ENCODE measurements at places on chromosomes 4 and X.
A peak's percentile ranks its signal among the peaks of the same experiment; 100 is the strongest.

- DNase-seq: peak; percentile 28
These were observed 36.6 kb downstream of the ANAPC10 start for GRCh38 chr4:145061318-145061920.

- no peak for DNase-seq
These were observed 204.8 kb downstream of the CFAP299 start for GRCh38 chr4:80540349-80540748.

DNA sequence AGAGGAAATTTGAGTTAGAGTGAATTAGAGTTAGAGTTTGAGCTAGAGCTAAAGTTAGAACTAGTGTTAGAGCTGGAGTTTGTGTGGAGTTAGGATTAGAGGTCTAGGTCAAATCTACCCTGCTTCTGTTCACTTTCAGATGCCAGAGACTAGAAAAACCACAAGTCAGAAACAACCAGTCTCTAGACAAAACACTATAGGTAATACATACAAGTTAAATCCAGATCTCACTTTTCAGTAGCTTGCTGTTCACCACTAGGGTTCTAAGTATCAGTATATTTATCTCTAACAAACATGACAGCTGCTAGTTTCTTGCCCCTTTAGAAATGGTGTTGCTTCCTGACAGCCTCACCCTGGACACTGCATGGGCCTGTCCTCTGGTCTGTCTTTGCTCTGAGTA, 300.7 kb downstream of the ARAP2 start:
- DNase-seq: no peak

DNA sequence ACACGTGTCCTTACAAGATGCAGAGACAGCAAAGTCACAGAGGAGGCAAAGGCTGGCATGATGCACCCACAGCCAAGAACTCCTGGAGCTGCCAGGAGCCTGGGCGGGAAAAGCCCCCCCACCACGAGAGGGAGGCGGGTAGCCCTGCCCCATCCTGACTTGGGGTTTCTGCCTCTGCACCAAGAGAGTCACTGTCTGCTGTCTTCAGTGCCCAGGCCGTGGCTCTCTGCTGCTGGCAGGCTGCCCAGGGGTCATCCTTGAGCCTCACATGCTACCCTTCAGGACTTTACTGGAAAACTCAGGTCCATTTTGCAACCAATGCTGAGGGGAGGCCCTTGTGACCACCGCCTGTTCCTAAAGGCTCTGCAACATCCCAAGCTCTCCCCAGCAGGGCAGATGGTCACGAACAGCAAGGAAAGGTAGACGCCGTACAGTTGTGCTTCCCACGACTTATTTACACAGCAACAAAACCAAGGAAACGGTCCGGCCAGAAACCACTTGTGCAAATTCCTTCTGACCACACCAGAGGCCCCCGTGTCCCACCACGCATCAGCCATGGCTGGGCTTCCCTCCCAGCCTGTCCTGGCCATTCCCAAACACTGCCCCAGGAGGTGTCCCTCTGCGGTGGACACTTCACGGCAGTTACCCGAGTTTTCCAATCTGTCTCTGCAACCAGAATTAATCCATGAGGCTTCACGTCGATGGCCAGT, 56.9 kb downstream of the ACOX3 start:
- DNase-seq: peak; percentile 18

DNA sequence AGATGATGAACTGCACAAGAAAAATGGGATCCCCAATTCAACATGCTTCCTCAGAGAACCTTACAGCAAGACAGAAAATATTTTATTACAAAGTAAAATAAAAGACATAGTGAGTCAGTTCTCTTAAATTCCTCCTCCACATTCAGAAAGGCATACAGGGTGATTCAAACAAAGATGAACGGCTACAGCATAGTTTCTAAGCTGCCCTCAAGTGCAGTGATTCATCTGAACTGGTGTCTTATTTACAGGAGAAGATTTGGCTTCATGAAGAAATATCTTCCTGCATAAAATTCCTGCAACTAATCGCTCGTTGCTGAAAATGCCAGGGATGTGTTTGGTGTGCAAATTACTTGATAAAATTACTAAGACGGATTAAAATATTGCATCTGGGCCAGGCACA, 103.6 kb downstream of the PRKX start:
- DNase-seq: no peak

DNA sequence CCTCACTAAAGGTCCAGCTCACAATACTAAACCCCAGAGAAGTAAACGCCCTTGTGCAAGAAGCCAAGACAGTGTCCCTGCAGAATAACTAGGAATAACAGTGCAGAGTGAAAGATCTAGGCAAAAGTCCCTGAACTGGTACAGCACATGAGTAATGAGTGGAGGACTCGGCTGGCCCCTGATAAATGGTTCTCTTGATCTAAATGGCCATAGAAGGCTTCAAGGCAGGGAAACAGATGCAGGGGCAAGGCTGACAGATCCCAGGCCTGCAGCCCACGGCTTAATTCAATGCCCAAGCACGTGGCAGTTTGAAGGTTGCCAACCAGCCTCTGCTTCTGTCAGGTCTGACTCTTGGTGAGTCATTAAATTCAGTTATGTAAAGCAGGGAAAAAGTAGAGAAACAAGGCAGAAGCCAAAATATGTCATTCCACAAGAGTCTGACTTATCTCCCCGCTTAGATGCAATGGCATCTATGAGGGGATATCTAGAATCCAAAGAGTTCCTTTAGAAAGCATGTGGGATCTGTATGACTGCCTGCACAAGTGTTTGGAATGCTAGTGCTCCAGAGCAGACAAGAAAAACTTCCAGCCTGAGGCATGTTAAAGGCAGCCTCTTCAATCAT, 121.3 kb downstream of the PRDM5 start:
- no peak for DNase-seq

- DNase-seq: no peak
These were observed 21.5 kb downstream of the CXCL8 start for GRCh38 chr4:73761856-73762255.

- DNase-seq: no peak
These were observed 51.9 kb downstream of the CC2D2A start for GRCh38 chr4:15521442-15522039.

DNA sequence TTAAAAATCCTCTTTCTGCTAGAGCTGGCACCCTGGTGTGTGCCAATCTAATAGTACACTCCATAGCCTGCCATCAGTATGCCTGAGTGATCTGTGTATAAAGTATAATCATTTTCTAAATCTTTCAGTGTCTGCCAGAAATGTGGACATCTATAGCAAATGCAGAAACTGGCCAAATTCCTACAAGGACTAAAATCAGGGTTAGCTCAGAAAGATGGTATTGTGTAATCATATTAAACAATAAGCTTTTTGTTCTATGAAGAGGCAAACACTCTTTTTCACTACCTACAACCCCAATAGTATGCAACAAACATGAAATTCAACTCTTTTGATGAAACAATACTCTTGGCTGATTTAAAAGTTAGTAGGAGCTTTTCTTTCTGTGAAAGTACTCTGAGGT, 7.7 kb upstream of the TXLNG start:
- no peak for DNase-seq

DNA sequence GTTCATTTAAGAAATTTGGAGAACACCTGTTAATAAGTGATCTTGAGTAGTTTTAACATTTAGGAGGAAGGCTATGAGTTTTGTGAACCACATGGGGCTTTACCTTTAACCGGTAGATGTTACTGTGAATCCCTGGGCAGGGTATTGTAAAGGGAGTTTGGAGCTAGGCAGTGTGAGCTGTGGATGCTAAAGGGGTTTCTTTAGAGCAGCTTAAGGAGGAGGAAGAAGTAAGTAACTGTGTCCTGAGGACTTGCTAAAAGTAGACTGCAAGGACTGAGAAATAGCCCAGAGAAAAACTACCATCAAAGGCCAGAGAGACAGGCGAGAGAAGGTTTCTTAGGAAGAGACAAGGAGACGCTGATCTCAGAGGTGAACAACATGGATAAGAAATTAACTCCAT, 5.6 kb downstream of the RHOH start:
- no peak for DNase-seq

GRCh38 chr4:179145746-179146525, 1703.7 kb upstream of the AGA start:
- no peak for DNase-seq

- no peak for DNase-seq
These were observed 13.1 kb upstream of the SLC9B1 start for GRCh38 chr4:103032574-103032973.

GRCh38 chr4:54743562-54743961, 85.8 kb downstream of the KIT start:
- DNase-seq: no peak

GRCh38 chr4:64598066-64598465, 188.8 kb upstream of the TECRL start:
- DNase-seq: no peak

DNA sequence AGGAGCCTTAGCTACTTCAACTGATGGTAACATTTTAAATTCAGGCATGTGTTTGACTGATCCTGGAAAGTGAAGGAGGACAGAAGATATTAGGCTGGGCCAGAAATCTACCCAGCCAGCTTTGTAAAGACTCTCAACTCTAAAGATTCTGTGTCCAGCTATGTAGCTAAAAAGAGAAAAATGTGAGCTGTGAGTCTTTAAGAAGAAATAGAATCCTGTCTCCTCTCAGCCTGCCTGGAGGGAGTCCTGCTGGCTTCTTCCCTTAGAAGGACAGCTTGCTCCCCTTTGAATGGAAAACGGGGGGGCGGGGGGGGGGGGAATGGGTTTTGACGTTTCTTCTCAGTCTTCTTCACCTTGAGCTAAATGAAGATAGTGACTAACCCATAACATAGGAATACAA, 54.3 kb upstream of the INTU start:
- no peak for DNase-seq

DNA sequence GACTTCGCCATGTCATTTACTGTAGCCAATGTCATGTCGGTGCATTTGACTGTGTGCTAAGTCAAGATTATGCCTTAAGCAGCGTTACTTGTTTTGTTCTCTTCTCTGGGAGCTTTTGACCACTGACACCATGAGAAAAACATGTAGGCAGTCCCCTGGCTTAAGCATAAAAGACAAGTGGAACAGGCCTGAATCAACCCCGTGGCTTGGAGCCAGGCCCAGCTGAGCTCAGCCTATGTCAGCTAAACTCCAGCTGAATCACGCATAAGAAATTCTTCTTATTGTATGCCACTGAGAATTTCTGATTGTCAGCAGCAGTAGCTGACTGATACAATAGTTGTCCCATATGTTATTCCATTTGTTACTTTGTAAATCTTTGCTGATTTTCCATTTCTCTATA, 261.9 kb downstream of the CBLL2 start:
- no peak for DNase-seq

DNA sequence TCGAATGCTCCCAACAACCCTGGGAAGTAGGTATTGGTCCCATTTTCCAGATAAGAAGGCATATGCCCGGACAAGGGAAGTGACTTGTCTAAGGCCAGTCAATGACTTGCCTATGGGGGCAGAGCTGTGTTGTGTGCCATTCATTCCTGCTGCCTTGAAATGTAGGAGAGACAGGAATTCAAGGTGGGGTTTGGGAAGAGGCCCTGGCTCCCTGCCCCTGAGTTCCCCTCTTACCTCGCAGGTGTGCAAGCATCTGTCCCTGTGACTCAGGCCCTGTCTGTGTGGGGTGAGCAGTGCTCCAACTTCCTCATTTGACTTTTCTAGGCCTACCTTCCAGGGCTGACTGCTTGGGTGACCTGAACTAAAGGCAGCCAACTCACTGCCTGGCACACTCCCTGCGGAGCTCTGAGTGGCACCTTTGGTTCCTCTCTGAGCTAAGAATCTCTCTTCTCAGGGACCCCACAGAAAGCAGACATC, 5.1 kb downstream of the EFNB1 start:
- DNase-seq: no peak

- no peak for DNase-seq
These were observed 40.7 kb downstream of the ANXA3 start for GRCh38 chr4:78592088-78592783.

DNA sequence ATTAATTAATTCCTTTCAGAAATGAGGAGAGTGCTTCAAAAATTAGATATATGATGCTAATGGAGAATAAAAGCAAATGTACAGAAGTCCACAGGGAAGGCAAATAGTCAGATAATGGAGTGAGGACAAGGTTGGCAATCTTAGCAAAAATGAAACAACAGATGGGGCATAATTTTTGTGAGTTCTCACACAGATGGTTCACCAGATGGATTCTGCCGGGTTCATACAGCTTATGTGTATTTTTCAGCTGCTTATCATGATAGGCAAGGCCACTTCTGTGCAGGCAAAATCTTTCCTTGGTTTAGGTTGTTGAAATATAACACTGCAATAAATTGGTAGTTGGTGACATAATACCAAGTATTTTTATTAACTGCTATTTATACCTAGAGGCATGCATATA, 1539.0 kb upstream of the IGFBP7 start:
- DNase-seq: no peak

- DNase-seq: no peak
These were observed 3.2 kb downstream of the KLHL2 start for GRCh38 chr4:165210566-165210965.

GRCh38 chr4:5032813-5033212, 13.6 kb upstream of the CYTL1 start:
- no peak for DNase-seq

- no peak for DNase-seq
These were observed 263.8 kb upstream of the LCORL start for GRCh38 chr4:18285357-18285756.

DNA sequence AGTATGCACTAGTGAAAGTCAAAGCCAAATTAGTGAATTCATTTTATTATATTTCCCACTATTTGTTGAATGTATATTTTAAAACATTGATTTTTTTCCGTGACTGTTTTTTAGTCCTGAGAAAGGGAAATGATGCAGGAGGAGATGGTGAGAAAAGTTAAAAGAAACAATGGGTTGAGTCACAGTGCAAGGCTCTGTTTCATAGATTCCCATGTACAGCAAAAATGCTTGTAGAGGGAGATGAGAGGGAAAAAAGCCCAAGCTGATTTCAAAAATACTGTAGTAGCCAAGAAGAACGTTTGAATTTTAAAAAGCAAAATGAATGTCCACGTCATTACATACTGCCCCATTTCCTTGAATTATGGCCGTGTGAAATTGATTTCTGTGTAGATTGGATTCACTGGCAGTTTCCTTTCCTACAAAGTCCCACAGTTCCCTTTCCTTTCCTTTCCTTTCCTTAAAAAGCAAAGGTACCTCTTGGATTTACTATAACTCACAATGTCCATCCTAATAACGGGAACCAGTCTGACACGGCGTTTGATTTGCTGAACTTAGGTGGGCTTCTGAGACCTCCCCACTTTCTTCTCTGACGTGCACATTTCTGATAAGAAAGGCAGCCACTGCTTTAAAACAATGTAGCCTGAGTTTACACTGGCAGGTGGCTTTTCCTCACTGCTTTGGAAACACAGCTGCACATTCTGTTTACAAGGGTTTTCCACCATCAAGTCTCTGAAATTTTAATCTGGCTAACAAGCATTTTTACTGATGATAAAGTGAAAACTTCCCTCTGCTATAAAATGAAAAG, 63.7 kb downstream of the SPCS3 start:
- no peak for DNase-seq

GRCh38 chr4:33054656-33055196, 2334.6 kb downstream of the PCDH7 start:
- DNase-seq: no peak

DNA sequence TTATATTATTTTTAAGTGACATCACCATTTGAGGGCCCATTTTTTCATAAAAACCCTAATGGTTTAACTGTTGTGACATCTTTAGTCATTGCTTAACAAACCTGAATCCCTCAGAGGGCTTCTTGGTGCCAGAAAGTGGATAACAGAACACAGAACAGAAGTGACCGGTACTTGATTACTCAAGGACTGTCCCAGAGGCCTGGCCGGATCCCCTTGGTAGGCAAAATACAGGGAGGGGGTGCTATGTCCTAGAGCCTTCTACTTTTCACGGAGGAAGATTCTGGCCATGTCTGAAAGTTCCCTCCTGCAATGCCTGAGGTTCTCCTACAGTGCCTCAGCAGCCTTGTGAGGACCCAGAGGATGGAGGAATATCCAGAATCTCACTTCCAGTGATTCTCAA, 94.3 kb upstream of the DCLK2 start:
- DNase-seq: no peak

- DNase-seq: no peak
These were observed 35.5 kb upstream of the CASK start for GRCh38 chrX:41958861-41959260.
